CD4-positive, alpha-beta T cell treated with Interleukin-6 for 4 hours (primary cell): ENCODE measurements at places on chromosomes 3 and 15.

DNA sequence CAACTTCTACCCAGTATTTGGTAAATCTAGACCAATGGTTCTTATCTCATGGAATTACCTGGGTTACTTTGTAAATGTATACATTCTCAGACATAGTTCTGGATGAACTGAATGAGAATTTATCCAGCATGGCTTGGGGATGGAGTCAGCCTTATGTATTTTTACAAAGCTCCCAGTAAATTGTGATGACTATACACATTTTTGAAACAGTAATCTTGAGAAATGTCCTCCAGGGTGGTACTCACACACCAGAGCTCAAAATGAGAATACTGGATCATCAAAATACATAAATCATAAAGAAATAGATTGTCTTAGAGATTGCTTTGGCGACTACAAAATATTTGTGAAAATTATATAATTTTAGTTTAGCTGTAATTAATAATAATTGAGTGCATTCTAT lies 722.1 kb upstream of the DPPA4 start:
- DNase-seq, result no peak

GRCh38 chr15:41999290-42000285 lies 21.3 kb downstream of the PLA2G4E start:
- DNase-seq, result no peak

DNA sequence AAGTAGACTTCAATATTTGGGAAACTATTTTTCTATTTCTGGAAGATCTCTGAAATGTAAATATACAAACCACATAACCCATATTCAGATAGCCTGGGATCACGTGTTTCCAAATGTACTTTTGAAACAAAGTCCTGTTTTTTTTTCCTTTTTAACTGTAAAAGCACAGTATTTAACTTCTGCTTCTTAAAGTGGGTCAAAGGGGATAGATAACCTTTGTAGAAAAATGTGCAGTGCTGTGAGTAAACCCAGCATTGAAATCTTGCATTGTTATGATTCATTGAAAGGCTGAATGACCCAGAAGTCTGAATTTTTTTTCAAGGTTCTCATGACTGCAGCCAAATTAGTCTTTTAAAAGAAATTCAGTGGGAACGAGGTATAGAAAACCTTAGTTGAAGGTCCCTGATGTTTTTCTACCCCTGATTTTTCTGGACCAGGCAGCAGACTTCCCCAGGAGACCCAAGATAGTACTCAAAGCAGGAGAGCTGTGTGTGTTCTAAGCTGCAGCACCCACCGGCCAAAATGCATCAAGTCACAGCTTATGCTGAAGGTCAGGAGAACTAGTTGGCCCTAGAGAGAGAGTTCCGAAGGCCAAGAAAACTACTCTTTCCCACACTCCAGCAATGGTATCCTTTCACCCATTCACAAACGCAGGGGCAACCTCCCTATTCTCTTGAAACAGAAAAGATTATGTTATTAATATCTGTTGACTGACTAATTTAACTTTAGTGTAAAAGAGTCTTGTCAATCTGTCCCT lies 43.6 kb upstream of the APH1B start:
- no peak for DNase-seq

DNA sequence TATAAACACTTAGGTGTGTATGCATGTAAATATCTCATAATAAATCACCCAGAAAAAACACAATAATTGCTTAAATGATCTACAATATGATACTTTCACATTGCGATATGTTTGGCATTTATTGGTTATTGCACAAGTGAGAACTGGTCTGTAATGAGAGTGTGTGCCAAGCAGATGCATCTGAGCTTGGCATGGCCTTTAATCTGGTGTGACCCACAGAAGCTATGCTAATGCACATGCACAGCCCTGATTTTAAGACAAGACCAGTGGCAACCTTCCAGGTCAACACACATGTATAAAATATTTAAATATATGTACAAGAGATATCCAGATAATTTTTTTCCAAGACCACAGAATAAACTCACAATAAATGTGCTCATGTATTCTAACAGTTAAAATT lies 42.7 kb downstream of the C2CD4A start:
- DNase-seq, result no peak

- DNase-seq, result no peak
These were observed 76.8 kb downstream of the TIGIT start for GRCh38 chr3:114370537-114371174.

DNA sequence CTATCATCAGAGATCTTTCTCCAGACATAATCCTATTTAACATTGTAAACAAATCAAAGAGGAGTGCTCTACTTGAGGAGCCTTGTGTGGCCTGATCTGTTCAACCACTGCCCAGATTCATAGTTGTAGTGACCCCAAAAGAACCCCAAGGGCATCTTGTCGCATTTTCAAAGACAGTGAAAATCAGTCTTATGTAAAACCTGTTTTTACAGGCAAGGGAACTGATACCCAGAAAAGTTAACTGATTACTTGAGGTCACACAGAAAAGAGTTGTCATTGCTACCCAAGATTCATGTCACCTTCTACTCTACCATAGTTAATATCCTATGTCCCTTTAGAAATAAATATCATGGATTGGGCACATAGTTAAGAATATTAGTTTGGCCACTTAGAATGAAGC lies 40.5 kb upstream of the ARPP21 start:
- no peak for DNase-seq

DNA sequence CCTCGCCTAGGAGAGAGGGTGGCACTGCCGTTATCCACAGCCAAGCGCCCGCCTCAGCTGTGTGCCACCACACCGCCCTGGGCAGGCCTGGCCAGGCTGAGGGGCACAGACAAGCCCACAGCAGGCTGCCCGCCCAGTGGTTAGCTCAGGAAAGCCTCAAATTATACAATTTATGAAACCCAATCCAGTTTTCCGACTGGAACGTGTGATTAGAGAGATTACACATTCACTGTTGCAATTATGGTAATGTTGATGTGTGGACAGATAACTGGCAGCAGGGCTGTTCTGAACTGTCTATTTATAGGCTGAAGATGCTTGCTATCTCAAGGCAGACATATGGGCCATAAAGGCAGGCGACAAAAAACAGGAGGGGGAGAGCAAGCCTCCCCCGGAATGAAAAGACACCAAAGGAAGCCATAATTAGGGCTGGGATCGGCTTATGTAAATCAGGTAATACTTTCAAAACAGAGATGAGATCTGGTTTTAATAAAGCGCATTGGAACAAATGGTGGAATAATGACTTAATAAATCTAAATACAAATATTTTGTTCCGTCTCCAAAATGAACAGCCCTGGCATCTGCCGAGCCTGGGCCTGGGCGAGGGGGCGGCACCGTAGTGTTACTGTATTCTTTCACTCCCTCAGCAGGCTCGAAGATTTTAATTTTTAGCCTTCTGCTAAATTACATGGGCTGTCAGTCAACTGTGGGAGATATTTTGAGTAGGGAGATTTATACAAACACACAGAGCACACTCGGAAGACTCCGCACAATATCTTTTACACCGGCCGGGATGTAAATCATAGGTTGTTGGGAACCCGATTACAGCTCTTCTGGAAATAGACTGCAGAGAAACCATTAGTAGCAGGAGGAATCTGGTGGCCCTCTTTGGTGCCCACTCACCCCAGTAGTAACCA lies 103.1 kb upstream of the TLE3 start:
- DNase-seq, result no peak

DNA sequence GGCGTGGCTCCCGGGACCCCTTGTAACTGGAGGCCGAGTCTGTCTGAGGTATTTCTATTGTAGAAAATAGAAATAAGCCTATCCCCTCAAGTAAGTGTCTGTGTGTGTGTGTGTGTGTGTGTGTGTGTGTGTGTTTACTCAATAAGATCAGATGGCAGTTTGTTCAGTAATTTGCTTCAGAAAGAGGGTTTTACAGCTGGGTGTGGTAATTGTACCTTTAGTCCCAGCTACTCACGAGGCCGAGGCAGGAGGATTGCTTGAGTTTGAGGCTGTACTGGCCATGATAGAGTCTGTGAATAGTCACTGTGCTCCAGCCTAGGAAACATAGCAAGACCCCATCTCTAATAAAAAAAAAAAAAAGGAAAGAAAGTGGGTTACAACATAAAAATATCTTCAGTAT lies 8.7 kb downstream of the SPINT1 start:
- no peak for DNase-seq

DNA sequence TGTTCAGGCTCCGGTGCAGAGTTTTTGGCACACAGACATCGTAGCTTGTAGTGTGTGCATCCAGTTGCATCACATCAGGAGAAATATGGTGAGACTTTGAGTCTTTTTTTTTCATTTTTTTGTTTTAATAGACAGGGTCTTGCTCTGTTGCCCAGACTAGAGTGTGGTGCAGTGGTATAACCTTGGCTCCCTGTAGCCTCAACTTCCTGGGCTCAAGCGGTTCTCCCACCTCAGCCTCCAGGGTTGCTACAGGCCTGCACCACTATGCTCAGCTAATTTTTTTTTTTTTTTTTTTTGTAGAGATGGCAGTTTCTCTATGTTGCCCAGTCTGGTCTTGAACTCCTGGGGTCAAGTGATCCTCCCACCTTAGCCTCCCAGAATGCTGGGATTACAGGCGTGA lies 51.1 kb upstream of the TEX264 start:
- DNase-seq, result no peak

DNA sequence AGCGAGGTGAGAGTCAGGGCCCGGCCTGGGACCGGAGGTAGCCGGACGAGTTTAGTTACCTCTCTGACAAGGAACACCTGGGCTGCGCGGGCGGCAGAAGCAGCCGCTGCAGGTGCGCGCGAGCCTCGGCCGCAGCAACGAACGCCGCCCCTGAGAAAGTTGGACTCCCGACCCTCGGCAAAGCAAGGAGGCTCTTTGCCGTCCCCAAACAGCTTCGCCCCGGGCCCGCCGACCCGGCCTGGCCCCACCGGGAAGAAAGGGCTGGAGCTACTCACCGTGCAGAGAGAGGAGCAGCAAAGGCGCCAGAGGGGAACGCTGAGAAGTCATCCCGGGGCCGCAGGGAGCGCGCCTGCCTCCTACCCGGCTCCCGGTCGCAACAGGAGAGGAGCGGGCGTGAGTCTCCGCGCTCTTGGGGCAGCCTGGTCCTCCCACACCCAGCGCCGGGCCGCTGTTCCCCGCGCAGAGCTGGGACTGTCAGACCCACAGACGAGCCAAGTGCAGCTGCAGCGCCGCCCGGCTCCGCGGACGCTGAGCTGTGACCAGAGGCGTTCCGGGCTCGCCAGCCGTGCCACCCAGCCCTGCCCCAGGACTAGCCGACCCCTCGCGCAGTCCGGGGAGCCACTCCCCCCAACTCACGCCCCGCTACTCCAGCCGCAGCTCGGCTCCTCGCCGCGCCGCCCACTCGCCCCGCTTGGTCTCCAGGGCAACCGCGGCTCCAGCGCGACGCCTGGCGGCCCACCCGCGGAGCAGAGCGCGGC lies at the start of gene IGSF11:
IGSF11 (minus strand) TSS at position 591 of the 758 bp plus-strand sequence; CDS start at position 327, 264 bp downstream.
- peak; percentile 73 for DNase-seq

DNA sequence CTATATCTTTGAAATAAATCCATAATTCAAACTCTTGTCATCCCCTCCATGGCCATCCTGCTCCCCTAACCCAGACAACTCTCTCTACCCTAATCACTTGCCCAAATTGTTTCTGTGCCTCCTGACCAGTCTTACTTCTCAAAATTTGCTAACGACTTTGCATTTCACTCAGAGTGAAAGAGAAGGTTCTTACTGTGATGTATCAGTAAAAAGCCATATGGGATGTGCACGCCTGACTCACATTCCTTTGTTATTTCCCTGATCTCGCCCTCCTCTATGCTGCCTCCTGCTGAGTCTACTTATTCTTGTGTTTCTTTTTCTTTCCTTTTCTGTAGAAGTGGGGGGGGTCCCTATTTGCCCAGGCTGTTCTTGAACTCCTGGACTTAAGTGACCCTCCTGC lies 487.2 kb upstream of the FRG2C start:
- no peak for DNase-seq

DNA sequence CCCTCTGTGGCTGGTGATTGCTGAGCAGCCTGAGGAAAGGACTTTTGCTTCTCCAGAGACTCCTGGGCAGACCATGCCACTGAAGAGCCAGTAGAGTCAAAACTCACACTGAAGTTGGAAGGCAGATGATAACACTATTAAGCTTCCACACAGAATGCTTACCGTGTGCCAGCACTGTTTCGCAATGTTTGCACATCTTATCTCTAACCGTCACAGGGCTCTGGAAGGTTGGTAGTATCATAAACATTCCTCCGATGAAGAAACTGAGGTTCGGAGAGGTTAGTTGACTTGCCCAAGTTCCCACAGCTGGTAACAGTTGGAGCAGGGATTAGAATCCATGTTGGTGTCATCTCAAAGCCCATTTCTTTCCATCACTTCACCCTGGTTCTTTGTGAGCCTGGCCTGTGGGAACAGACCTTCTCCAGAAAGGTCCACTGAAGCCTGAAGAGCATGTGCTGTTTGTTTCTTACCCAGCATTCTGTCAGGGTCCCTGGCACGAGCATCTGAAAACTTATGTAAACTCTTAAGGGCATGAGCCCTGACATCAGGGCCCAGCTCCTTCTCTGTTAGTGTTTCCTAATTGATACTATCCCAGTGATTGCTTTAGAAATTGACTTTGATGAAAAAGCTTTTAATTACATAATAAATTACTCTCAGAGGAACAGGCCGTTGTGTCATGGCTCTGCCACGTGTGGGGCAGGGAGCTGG lies 77.0 kb upstream of the PRR23C start:
- DNase-seq, result no peak

GRCh38 chr15:74535388-74536084 lies 5.5 kb upstream of the ARID3B start:
- no peak for DNase-seq

- DNase-seq, result no peak
These were observed 12.2 kb upstream of the SEC61A1 start for GRCh38 chr3:128040041-128040440.

GRCh38 chr3:111797171-111797615 lies 61.9 kb upstream of the PHLDB2 start:
- no peak for DNase-seq

DNA sequence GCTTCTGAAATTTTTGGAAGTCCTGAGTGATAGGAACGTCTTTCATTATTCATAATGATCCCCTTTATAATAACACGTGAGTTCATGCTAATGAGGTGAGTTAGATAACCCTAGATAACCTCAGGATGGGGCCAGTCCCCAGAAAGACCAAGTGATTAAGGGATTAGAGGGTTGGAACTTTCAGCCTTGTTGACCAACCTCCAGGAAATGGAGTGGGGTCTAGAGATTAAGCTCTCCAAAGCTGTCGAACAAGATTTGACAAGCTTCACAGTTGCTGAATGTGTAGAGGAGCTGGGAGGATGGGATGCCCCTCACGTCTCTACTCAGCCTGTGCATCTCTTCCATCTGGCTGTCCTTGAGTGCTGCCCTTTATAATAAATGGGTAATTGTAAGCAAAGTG lies 107.1 kb downstream of the ZMAT3 start:
- no peak for DNase-seq
